ENCODE measurements at places on chromosomes 2 and 18.

- DNase-seq: no peak
Observed at GRCh38 chr2:118464546-118465265, 376.4 kb downstream of the INSIG2 start.

- no peak for DNase-seq
Observed at GRCh38 chr2:42052702-42053481, 5.1 kb downstream of the PKDCC start.

DNA sequence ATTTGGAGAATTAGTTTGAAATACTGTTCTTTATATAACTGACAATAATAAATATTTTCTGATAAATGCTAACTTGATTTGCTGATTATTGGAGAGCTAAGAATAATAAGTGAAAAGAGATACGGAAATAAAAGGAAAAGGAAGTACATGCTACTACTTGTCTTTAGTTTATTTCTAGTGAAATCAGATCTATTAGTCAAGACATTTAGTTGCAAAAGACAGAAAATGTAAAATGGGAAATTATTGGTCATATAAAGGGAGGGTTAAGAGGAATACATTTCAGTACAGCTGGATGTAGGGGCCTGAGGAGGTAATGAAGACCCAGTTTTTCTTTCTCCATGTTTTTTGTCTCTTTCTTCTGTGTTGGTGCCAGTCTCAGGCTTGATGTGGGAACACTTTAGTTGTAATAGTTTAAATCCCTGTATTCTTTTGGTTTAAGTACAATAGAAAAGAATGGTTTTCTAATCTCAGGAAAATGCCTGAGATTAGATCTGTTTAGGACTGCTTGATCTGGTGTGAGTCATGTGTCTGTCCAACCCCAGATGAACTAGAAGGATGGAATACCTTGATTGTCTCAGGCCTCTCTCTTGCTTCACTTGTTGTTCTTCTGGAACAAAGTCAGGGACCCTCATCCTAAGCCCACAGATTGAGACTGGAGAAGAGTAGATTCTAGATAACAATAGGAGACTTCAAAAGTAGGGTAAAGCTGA is 58.0 kb downstream of the PLCL1 start:
- no peak for DNase-seq

GRCh38 chr2:240872317-240873097 is 3.9 kb downstream of the AGXT start:
- DNase-seq: no peak

GRCh38 chr2:20599001-20599600 is 51.8 kb downstream of the HS1BP3 start:
- DNase-seq: no peak

DNA sequence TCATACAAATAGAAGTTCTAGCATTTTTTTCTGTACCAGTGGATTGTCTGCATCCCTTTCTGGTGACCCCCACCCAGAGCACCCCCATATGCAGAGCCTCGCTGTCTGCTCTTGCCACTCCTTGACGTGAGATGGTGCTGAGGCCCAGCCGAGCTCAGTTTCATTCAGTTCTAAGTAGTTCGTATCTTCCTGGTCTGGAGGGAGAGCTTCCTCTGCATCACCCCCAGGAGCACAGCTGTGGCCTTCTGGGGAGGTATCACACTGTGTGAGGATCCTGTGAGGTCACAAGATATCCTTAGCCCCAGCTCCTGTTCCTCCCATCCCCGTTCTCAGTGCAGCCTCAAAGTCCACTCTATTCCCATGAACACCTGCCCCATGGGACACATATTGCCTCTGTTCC is 132.7 kb downstream of the PTGR3 start:
- DNase-seq: no peak

- no peak for DNase-seq
Observed at GRCh38 chr18:76346490-76347130, 148.4 kb downstream of the ZNF516 start.

DNA sequence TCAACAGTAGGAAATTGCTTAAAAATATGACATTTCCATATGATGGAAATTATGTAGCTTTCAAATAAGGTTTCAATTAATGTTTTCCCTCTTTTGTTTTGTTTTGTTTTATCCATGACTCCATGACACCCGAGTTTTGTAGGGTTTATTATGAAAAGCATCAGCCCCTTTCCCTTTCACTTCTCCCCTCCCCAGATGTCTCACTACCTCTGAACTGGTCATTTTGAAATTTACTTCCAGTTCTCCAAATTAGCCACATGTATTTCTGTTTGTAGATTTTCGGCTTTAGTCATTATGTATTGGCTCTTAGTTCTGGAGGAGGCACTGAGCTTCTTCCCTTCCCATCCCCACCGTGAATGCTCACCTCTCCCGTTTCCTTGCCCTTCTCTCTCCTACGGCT is 18.6 kb upstream of the VPS4B start:
- DNase-seq: no peak

DNA sequence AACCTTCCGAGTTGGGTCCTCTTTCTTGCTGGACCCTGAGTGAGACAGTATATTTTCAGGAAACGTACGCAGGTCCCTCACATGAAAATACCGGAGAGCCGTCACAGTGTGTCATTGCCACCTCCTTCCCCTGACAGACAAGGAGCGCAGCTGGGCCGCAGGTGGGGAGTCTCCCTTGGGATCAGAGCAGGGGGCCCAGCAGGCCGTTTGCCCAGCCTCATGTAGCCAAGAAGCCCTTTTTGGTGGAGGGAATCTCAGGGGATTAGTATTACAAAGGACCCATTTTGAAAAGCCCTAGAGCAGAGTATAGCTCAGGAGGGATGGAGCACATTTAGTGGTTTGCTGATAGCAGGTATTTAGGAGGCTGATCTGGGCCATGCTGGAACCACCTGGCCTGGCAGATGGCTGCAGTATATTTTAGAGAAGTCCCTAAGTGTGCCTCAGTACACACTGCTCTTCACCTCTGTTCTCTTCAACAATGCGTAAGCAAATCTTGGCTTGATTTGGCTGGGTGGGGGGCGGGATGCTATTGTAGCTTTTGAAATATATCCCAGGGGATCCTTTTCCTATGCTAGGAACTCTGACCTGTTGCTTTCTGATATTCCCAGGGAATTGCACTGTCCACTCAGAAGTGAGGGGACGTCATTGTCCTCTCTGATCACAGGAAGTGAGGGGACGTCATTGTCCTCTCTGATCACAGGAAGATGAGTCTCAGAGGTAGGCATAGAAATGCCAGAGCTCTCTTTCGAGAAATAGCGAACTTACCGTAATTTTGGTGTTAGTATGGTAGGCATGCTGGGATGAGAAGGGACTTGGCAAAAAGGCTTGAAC is 171.9 kb downstream of the HRH4 start:
- DNase-seq: no peak

- no peak for DNase-seq
Observed at GRCh38 chr2:100215371-100215770, 73.0 kb upstream of the AFF3 start.

DNA sequence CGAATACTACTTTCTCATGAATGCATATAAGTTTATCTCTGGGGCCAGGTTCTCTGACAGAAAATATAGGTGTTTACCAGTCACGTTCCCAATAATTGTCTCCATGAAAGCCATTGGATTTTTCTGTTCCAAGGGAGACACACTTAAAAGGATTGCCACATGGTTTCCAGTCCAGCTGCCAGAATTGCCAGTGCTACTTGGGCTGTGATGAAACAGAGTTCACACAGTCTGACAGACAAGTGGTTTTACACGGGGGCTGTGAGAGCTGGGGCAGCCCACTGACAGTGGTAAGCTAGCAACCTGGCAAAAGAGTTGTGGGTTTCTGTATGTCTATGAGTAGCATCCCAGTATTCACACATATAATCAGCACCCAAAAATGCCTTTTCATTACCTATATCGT is 27.7 kb upstream of the ATRAID start:
- DNase-seq: no peak

GRCh38 chr18:79446931-79447330 is 51.2 kb downstream of the NFATC1 start:
- DNase-seq: no peak

DNA sequence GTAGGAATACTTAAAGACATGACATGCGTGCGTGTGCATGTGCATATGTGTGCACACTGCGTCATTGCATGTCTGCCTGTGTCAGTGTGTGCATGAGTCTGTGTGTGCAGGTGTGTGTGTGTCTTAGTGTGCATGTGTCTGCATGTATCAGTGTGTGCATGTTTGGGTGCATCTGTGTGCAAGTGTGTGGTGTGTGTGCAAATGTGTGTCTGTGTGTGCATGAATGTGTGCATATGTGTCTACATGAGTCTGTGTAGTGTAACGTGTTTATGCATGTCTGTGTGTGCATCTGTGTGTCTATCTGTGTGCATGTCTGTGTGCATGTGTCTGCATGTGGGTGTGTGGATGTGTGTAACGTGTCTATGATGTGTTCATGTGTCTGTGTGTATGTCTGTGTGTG is 30.5 kb downstream of the KCNG2 start:
- DNase-seq: no peak

GRCh38 chr2:150255528-150255927 is 231.9 kb downstream of the RND3 start:
- DNase-seq: no peak

- no peak for DNase-seq
Observed at GRCh38 chr2:129747500-129748125, 231.9 kb upstream of the RAB6C start.

DNA sequence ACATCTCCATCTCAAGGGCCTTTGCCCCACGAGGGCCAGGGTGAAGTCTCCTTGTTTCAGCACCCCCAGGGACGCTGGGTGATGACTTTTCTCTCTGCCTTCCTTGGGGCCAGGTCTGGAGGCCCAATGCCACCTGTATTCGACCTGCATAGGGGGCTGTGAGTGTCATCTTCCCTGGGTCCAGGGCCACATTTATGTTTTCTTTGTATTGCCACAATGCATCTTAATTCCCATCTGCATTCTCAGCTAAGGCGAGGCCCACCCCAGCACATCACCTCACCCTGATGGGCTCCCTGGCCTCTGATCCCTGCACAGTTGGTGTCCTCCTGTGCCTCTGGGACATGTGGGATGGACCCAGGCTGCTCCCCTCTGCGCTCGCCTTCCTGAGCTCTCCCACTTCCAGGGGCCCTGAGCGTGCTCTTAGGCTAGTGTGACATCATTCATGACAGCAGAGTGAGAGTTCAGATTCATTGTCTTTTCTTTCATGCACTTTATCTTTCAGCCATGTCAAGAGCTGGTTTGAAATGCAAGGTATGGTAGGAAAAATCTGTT is 122.0 kb upstream of the COPS8 start:
- no peak for DNase-seq

GRCh38 chr18:48545757-48546321 is 7.0 kb downstream of the CTIF start:
- DNase-seq: no peak

- DNase-seq: no peak
Observed at GRCh38 chr18:63878925-63879324, 8.6 kb upstream of the SERPINB2 start.

GRCh38 chr2:122136056-122136455 is 380.6 kb downstream of the TSN start:
- no peak for DNase-seq

GRCh38 chr18:23369266-23369665 is 83.8 kb upstream of the RIOK3 start:
- DNase-seq: no peak

DNA sequence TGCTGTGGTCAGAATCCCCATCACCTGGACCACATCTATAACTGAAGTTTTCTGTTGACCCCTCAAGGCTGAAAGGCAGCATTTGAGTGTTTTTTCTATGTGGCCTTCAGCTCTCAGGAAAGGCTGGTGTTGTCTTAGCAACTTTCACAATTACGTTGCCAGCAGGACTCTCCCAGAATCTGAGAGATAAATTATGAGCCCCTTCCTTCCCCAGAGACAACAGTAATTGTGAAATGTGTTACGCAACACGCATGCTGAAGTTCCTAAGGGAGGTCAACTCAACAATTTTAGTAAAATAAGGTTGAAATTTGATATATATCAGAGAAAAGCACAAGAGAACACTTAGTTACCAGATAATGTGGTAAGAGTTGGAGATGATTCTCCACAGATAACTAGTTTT is 216.5 kb upstream of the SLC8A1 start:
- no peak for DNase-seq

GRCh38 chr2:179044500-179044899 is 5.4 kb downstream of the CCDC141 start:
- no peak for DNase-seq

- DNase-seq: no peak
Observed at GRCh38 chr2:33763671-33764310, 164.7 kb upstream of the FAM98A start.

DNA sequence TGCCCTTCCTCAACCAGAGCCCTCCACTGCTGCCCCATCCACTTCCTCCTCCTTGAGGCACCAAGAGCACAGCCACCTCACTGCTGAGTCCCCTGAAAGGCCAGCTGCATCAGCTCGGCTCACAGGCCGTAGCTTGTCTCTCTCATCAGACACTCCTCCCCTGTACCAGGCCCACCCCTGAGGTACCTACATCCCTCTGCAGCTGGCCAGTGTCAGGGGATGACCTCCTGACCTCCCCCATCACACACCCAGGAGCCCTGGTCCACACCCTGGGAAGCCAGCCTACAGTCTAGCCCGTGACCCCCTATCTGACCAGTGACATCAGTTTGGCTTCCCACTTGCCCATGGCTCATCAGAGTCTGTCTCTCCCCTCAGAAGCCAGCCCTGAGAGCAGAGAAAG is 205.6 kb downstream of the TNS1 start:
- no peak for DNase-seq

DNA sequence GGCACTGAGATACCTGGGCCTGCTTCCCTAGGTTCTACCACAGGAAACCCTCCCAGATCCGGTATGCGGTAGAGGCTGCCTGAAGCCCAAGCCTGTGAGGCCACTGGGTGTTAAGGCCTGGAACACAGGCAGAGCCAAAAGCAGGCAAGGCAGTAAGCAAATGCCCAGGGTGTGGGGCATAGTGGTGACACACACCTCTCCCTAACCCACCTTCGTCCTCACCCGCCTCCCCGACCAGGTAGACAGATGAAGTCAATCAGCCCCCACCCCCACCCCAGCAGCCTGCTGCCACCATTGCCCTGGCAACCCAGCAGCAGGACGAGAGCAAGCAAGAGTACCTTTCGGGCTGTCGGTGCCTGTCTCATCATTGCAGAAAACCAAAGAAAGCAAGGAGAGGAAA is 6.1 kb downstream of the DCTN1 start:
- DNase-seq: no peak

- no peak for DNase-seq
Observed at GRCh38 chr18:34493099-34493544, 217.0 kb upstream of the DTNA start.

- DNase-seq: no peak
Observed at GRCh38 chr2:227320305-227321094, 4.6 kb upstream of the MFF start.

- DNase-seq: no peak
Observed at GRCh38 chr2:37379881-37380296, 35.5 kb downstream of the QPCT start.

DNA sequence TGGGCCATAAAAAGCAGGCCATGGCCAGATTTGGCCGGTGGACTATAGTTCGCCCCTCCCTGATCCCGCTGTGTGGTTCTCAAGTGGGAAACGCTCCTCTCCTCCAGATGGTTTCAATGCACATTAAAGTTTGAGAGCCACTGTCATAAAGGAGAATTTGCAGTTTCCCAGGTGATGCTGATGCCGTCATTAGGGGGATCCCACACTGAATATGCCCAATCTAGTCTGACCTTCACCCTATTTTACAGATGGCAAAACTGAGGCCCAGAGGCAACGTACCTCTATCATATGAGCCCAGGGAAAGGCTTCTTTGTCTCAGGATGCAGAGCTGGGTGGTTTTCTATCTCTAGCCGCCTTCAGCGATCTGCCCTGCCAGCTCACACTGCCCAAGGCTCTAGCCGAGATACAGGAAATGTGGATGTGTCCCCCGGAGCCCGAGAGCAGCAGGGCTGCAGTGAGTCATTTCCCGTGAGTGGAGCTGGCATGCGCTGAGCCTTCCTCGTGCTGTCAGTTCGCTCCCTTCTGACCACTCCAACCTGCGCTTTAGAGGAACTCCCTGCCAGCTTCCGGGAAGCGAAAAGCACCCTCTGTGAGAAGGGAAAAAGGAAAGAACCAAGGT is 116.2 kb downstream of the SMAD7 start:
- peak; percentile 46 for DNase-seq

Measured in stimulated activated CD4-positive, alpha-beta T cell treated with anti-CD3 and anti-CD28 coated beads, TNF-alpha, amount 100 ng/mL, for 4 hours (primary cell).